ENCODE measurements at places on chromosomes 6 and 20.

GRCh38 chr20:1423625-1424106, 30.8 kb upstream of the FKBP1A start:
- no peak for DNase-seq

DNA sequence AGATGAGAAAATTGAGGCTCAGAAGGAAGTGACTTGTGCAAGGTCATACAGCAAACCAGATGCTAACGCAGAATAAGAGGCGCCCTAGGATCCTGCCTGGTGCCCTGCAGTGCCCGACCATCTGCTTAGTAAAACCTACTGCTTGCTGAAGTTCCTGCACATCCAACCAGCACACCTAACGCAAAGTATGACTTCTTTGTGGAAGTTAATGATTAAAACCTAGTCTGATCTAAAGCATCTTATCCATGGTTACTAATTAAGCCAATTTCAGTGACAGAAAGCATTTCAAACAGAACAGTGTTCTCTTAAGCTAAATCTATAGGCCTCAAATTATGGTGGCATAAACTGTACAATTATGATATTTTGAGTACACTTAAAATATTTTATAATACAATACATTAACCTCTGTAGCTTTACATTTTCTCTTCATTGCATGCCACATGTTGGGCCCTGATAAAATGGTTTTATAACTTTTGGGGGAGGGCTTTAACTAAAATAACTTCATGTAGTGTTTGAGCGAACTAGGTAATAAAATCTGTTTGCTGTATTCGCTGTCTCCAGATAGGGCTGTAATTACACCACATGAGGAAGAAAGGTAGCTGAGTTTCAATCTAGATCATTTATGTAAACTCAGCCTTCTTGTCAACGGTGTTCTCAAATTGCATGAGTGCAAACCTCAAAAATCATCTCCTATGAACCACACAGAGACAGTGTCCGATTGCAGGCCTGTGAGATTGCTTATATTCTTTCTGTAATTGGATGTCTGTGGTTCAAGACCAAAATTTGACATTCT, 37.5 kb upstream of the BEND3 start:
- DNase-seq, result no peak

DNA sequence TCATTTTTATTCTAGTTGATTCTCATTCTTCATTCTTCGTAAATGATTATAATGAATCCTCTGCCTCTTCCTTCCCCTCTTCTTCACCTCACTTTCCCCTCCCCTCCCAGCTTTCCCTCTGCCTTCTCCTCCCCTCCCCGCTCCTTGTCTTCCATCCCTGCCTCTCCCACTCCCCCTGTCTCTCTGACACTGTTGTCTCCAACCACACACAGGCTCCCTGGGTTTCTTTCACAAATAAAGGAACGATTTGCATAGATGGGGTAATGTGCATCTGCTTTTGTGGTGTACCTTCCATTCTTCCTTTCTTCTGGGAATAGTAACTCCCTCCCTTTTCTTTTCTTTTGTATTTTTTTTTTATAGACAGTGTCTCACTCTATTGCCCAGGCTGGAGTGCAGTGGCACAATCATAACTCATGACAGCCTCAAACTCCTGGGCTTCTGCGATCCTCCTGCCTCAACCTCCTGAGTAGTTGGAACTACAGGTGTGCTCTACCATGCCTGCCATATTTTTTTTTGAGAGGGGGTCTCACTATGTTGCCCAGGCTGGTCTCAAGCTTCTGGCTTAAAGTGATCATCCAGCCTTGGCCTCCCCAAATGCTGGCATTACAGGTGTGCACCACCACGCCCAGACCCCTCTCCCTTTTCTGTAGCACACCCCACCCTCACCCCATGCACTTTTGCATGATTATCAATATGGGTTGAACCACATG, 318.6 kb downstream of the PRKN start:
- no peak for DNase-seq

- DNase-seq, result no peak
Observed at GRCh38 chr6:158476389-158476788, 83.5 kb upstream of the TMEM181 start.

DNA sequence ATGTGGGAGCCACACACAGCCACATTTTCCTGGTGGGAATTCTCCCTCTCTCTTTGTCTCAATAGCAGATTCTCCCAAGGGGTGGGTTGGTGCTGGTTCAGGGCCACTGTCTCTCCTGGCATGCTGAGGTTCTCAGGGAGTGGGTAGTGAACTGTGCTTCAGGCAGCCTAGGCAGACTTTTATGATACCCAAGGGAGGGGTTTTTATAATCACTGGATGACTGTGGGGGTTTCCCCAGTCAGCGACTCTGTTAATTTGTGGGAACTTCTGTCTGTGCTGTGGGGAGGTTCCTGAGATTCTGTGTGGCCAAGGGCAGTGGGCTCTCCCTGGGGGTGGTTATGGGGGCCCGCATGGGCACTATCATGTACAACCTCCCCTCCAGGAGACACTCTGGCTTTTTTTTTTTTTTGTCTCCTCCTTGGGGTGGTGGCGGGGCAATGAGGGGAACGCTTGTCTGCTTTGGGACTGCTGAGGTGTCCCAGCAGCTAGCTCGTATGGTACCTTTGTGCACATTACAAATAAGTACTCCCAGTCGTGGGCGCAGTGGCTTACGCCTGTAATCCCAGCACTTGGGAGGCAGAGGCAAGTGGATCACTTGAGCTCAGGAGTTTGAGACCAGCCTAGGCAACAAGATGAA, 10.0 kb downstream of the PTK7 start:
- DNase-seq, result peak; percentile 50

GRCh38 chr6:33571637-33572316, 8.3 kb downstream of the BAK1 start:
- DNase-seq, result no peak

DNA sequence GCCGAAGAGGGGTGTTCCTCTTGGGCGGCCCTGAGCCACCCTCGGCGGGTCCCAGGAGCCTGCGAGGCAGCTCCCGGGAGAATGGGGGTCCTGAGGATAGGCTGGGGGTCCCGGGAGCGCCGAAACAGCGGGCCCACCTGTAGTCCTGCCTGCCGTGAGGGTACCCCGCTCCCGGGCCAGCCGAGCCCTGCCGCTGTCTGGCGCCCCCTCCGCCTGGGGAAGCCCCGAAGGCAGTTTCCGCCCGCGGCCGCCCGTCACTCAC, 280 bp downstream of the SPATA2 start:
- no peak for DNase-seq

- no peak for DNase-seq
Observed at GRCh38 chr20:53613748-53614147, 20.1 kb upstream of the ZNF217 start.

DNA sequence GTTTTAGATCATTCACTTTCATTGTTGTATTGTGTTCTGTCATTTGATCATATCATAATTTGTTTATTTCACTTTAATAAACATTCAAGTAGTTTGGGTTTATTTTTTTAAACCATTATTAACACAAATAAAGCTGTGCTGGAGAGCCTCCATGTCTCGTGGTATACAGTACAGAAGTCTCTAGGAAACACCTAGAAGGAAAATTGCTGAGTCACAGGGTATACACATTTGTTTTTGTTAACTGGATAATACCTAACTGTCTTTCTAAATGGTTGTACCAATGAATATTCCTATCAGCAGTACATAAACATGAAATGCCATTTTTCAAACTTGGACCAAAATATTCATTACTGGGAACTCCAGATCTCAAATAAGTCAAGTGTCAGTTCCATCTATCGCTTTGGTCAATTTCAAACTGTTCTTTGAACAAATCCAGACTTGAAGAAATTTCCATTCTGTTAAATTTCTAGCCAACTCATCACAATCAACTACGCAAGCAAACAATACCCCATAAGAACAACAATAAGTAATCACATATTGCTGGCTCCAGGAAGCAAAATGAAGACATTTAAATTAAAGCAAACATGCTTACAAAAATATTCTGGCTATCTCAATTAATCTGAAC, 138.1 kb downstream of the ATXN1 start:
- DNase-seq, result no peak

- no peak for DNase-seq
Observed at GRCh38 chr6:45691426-45691825, 313.7 kb upstream of the SUPT3H start.

DNA sequence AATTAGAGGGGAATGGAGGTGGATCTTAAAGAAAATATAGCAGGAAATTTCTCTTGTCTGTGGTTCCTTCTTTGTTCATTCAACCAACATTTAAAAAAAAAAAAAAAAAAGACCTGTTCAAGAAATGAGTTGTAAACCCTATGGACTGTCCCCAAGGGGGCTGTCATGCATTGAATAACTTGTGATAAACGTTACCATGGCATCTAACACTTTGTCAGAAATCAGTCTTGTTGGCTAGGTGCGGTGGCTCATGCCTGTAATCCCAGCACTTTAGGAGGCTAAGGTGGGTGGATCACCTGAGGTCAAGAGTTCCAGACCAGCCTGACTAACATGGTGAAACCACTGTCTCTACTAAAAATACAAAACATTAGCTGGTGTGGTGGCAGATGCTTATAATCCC, 381.7 kb downstream of the BCKDHB start:
- no peak for DNase-seq

GRCh38 chr6:4656106-4656505, 120.1 kb upstream of the CDYL start:
- no peak for DNase-seq

GRCh38 chr20:44065401-44066340, 121.3 kb downstream of the JPH2 start:
- DNase-seq, result no peak

Data from GM12892 (cell line).